Fibroblast of skin of back (primary cell): ENCODE measurements at places on chromosomes 5 and 9.

GRCh38 chr9:111427186-111427585, 57.0 kb downstream of the ECPAS start:
- peak; percentile 82 for DNase-seq

GRCh38 chr5:119070578-119070827, 384 bp upstream of the DMXL1 start:
- no peak for DNase-seq

DNA sequence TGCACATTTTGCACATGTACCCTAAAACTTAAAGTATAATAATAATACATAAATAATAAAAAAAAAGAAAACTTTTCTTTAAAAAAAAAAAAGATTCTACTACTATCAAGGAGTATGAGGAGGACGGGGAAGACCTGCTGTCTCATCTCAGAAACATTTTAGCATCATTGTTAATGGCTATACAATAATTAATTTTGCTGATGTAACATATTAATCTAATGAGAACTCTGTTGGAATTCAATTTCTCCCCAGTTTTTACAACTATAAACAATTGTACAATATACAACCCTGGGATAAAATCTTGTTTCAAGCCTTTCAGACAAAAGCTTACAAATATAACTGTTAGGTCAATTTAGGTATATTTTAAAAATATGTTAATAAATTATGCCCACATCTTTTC, 139.0 kb upstream of the GRIN3A start:
- no peak for DNase-seq

- no peak for DNase-seq
Observed at GRCh38 chr9:89579741-89580385, 24.9 kb upstream of the GADD45G start.

DNA sequence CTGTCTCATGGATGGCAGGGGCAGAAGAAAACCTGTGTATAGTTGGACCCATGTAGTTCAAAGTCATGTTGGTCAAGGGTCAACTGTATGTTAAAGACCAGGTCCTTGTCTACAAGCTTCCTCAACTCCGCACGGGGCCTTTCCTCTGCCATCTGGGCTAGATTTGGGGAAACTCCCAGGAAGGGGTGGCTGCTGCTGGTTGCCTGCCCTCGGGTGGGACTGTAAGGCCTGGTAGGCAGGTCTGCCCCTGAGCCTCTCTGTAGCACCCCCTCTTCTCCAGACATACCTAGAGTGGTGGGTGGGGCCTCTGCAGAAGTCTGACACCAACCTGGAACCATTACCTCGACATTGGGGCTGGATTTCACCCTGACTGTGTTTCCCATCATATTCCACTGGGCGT, 15.2 kb downstream of the ENHO start:
- DNase-seq = no peak

DNA sequence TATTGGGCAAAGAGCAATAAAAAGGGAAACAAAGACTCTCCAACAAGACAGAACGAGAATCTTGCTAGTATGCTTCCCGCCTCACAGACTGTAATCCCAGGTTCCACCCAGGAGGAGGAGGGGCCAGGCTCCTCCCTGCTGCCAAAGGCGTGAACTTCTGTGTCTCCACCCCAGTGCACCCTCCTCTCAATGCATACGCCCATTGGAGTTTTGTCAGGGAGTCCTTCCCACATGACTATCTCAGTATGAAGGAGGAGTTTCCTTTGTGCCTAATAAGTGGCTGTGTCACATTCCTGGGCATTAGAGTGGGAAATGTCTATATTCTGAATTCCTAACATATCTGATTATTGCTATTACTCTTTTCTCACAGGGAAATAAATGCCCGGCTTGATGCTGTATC, 106.4 kb upstream of the DHFR start:
- DNase-seq = peak; percentile 35

DNA sequence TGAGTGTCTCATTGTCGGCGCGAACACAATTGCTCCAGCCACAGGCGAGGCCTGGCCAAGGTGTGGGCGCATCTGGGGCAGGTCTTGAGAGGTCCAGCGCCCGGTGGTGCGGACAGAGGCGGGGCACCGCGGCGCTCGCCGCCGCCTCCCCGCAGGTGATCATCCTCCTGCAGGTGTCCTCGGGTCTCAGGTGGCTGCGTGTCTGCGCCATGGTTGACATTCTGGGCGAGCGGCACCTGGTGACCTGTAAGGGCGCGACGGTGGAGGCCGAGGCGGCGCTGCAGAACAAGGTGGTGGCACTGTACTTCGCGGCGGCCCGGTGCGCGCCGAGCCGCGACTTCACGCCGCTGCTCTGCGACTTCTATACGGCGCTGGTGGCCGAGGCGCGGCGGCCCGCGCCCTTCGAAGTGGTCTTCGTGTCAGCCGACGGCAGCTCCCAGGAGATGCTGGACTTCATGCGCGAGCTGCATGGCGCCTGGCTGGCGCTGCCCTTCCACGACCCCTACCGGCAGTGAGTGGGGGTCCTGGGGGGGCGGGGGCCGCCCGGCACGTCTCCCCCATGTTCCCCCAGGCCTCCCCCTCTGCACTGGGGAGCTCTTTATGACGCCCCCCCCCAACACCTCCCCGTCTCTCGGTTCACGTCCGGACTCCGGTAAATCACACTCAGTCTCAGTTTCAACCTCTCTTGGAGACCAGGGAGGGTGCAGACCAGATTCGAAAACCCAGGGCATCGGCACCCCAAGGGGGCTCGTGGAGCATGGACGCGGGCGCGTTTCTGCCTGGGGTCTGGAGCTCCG, 446 bp downstream of the NXNL2 start:
- DNase-seq = no peak

- no peak for DNase-seq
Observed at GRCh38 chr5:158195416-158196210, 336.7 kb upstream of the CLINT1 start.

GRCh38 chr5:63125862-63126261, 547.2 kb downstream of the LRRC70 start:
- DNase-seq = peak; percentile 56

- DNase-seq = no peak
Observed at GRCh38 chr5:14341571-14342230, 198.6 kb downstream of the TRIO start.

- no peak for DNase-seq
Observed at GRCh38 chr5:38548064-38548759, 8.2 kb downstream of the LIFR start.

GRCh38 chr9:89137542-89138462, 40.8 kb downstream of the SHC3 start:
- peak; percentile 94 for DNase-seq

GRCh38 chr9:8809741-8810140, 1010.2 kb upstream of the DMAC1 start:
- no peak for DNase-seq

- no peak for DNase-seq
Observed at GRCh38 chr5:10491673-10492026, 50.0 kb downstream of the ROPN1L start.

- DNase-seq = peak; percentile 90
Observed at GRCh38 chr5:157710882-157711281, 20.3 kb upstream of the THG1L start.

DNA sequence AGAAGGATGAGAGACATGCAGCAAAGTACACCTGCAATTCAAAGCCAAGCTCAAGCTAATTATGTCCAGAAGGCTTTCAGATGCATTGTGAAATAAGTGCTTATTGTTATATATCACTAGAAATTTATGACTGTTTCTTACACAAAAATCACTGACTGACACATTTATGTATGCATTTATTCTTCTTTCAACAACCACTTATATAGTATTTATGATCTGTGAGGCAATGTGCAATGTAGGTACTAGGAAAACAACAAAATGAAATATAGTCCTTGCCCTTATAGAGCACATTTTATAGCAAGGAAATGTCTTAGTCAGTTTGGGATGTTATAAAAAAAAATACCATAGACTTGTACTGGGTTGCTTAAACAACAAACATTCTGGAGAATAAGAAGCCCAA, 167.6 kb downstream of the YIPF5 start:
- no peak for DNase-seq

DNA sequence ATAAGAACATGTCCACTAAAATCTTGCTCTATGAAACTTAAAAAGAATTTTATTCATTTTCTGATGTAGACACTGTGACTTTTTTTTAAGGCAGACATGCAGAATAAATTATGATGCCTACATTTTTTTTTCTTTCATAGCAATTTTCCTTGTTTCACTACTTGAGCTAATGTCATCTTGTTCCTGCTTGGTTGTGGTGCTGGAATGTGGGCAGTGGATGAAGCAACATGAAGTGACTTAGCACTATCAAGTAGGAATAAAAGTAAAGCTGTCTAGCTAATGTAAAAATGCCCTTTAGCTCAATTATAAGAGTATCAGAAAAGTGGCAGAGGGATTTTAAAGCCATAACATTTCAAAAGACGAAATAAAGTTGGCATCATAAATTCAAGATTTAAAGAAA, 191.0 kb downstream of the ADAMTS6 start:
- peak; percentile 34 for DNase-seq

DNA sequence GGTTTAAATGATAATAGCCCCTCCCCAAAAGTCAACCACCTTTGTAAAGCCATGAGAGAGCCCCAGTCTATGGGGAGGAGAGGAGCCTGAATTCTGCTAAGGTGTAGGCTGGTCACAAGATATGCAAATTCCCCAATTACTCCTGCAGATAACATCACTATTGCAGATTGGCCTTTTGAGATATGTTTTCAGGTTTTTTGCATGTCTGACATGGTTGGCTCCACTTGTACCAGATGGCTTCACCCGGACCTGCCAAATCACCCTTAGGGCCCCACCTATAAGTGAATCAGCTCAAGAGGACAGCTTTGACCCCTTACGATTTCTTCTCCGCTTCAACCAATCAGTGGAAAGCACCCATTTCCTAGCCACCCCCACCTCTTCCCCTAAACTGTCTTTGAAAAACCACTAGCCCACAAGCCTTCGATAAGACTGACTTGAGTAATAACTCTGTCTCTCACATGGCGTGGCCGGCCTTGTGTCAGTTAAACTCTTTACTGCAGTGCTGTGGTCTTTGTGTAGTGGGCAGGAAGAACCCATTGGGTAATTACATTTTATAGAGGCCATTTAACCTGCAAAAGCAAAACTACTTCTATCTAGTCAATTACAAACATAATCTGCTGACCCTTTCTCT, 69.7 kb downstream of the PRLR start:
- no peak for DNase-seq

- no peak for DNase-seq
Observed at GRCh38 chr5:24208686-24209106, 436.1 kb downstream of the CDH10 start.

- DNase-seq = peak; percentile 65
Observed at GRCh38 chr5:123814801-123815470, 303.0 kb downstream of the CSNK1G3 start.

GRCh38 chr5:77431286-77431685, 60.8 kb downstream of the WDR41 start:
- peak; percentile 34 for DNase-seq

GRCh38 chr5:65037831-65038815, 269.4 kb downstream of the CWC27 start:
- DNase-seq = no peak

DNA sequence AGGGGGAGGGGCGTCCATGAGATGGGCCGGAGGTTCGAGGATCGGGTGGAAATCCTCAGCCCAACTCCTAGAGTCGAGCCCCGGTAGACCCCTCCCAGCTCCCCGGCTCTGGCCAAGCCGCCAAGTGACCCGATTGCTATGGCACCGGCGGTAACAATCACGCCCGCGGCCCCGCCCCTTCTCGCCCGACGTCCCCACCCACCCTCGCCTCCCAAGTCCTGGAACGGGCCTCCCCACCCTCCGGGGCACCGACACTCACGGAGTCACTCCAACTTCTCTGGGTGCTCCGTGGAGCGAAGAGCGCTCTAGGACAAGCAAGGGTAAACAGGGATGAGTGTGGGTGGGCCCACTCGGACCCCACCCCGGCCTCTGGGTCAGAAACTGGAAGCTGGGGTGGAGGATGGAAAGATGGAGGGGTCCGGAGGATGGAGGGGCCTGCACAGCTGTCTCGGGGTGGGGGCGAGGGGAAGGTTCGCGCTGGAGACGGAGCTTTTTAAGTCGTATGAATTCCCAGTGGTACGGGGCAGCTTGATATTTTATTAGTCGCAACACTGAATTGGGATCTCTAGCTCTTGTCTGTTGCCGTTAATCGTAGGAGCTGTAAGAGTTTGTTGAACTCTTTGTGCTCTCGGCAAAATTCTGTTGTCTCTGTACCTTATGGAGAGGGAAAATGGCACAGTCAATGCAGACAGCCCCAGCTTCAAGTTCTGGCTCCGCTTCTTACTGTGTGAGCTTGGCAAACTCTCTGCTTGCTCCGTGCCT, at the start of gene SPACA9:
Gene SPACA9, plus strand, starts transcription at position 204 of the 762 bp plus-strand sequence. CDS start 5,050 bp downstream, outside the sequence.
- peak; percentile 56 for DNase-seq

DNA sequence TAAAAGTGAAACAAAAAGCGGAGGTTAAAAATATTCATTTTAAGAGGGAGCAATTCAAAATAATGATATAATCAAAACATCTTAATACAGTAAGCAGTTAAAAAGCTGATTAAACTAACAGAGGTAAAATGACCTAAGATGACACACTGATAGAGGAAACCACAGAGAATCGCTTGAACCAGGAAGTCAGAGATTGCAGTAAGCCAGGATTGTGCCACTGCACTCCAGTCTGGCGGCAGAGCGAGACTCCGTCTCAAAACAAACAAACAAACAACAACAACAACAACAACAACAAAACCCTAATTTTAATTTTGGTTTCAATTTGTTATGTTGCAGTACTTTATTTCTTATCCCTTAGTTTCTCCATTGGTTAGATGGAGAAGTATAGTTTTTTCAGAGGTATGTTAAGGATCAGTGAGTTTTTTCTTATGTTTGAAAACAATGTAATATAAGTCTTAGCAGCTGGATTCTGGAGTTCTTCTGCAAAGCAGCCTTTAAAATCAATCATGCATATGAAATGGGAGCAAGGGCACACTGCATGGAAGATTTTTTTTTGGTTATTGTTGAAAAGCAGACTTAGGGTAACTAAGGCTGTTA, 58.5 kb downstream of the MLANA start:
- DNase-seq = peak; percentile 8

DNA sequence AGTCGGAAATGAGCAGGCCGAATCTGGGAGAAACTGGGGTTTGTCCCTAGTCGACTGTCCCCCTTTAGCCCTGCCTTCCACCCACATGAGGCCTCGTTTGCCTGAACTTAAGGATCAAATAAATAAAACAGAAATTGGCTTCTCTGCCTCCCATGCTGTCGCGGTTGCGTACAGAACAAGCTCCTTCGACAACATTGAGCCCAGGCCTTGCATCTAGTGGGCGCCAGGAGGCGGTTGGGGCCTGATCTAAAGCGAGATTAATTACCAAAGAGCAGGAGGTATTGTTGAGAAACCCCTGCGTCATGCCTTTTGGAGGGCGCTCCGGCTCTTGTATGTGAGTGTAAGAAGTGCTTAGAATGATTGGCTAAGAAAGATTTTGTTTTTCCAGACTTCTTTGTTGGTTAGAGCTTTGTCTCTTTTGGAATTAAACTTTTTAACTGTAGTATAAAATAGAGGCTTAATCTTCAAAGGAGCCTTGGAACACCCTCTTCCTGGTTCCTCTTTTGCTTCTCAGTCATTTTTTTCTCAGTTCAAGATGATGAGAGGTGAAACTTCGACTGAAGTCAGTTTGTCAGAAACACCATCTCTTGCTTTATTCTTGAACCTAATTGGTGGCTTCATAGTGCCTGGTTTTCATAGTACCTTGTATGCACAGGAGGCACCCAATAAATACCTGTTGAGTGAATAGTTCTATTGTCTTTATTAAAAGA, 828 bp downstream of the ATP6V0E1 start:
- peak; percentile 78 for DNase-seq
